Dermis microvascular lymphatic vessel endothelial cell (primary cell): ENCODE measurements at places on chromosomes 1 and 21.

- DNase-seq = no peak
Measured at GRCh38 chr1:157618190-157618589, 20.3 kb upstream of the FCRL4 start.

GRCh38 chr1:186212568-186213224 is 162.4 kb downstream of the TPR start:
- DNase-seq = peak; percentile 79

- DNase-seq = no peak
Measured at GRCh38 chr1:67675800-67676199, 9.2 kb upstream of the GADD45A start.

- DNase-seq = no peak
Measured at GRCh38 chr1:55213885-55214211, 1.3 kb downstream of the USP24 start.

DNA sequence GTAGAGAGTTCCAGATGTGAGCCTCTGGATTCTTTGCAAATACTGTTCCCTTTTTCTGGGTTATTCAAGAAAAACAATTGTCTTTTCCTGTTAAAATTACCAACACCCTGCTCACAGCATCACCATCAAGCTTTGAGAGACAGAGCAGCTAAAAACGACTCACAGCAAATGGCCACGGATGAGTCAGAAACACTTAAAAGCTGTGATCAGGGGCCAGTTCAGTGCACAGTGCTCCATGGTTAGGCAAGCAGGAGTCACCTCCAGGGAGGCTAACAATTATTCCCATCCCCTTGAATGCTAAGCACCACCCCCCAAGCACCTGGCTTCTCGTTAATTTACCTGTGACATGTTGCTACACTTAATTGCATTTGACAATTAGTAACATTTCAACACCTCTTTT is 128.4 kb upstream of the CAMK1G start:
- DNase-seq = no peak

- DNase-seq = no peak
Measured at GRCh38 chr1:1883092-1883873, 7.6 kb downstream of the GNB1 start.

DNA sequence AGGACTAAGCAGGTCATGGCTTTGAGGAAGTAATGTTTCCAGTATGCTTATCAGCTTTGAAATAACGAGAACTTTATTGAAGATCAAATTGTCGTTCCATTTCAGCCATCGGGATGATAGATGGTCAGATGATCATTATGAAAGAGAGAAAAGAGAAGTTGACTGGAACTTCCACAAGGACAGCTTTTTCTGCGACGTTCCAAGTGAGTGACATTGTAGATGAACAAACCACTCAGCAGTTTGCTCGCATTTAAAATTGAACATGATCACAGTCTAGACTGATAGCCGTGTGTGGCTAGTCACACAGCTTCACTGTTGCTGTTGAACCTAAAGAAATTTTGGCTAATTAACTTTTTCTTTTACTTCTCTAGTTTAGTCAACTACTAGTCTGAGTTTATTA is 151.1 kb downstream of the TLR5 start:
- DNase-seq = no peak

- no peak for DNase-seq
Measured at GRCh38 chr1:149945206-149945605, 8.5 kb upstream of the MTMR11 start.
